ENCODE measurements at places on chromosomes 4 and X. TPM values are rescaled to one million over a fixed set of nuclear protein-coding genes. Genes with fewer than 3 reads are reported as not detected.

DNA sequence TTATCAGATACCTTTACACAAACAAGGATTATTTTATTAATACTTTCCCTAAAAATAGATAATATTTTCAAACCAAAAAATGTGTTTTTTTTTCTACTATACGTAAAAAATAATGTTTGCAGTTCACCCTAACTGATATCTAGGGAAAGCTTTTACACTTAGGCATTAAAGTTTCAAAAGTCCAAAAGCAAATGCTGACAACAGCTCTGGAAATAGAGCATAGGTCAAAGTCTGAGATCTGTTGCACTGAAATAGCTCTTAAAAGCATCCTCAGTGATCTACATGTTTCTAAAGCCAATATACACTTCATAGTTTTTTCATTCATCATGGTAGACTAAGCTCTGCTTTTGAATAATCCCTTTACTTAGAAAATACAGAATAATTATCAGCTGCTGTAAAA, 222.8 kb downstream of the TRAM1L1 start:
- H3K36me3 ChIP-seq, result no peaks in the 10 kb centered on the region
- H3K27me3 ChIP-seq, result no peaks in the 10 kb centered on the region
- DNase-seq, result no peak
- H3K4me3 ChIP-seq, result no peak overlapping the region
- H3K4me1 ChIP-seq, result no peaks in the 10 kb centered on the region

The BEND2 gene
- total RNA-seq, result not detected

The PRDM8 gene
- 4.5 TPM for total RNA-seq

DNA sequence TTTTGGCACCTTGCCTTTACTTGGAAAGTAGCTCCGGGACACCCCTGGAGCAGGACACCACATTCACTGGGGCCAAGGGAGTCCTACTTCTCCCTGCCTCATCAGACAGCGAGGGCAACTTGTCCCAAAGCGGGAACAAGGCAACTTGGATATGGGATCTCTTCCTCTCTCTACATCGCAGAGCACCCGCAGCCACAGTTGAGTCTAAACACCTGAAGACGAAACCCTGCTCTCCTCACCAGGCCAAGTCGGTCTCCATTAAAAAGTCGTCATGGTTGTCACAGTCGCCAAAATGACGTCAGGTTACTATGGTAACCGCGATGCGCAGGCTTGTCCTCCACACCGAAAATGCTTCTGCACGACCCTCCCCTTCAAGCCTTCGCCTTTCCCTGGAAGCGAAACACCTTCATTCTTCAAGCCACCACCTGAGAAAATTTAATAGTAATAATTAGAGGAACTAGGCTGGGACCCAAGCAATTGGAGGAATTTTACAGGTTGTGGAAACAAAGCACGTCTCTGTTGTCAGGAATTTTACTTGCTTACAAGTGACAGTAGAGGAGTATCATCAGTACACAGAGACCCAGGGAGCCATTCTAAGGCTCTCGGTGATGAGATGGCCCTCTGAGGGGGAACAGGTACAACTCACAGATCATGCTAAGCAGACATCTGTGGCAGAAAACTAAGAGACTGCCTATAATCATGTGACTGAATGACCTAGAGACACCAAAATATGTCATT, 30.5 kb upstream of the TCEAL4 start:
- H3K27ac ChIP-seq, result no peak overlapping the region
- no peak for DNase-seq
- H3K4me3 ChIP-seq, result no peak overlapping the region
- H3K36me3 ChIP-seq, result no peaks in the 10 kb centered on the region
- no peaks in the 10 kb centered on the region for H3K4me1 ChIP-seq
- H3K27me3 ChIP-seq, result no peaks in the 10 kb centered on the region

The FGF2 gene
- 57.9 TPM for total RNA-seq

DNA sequence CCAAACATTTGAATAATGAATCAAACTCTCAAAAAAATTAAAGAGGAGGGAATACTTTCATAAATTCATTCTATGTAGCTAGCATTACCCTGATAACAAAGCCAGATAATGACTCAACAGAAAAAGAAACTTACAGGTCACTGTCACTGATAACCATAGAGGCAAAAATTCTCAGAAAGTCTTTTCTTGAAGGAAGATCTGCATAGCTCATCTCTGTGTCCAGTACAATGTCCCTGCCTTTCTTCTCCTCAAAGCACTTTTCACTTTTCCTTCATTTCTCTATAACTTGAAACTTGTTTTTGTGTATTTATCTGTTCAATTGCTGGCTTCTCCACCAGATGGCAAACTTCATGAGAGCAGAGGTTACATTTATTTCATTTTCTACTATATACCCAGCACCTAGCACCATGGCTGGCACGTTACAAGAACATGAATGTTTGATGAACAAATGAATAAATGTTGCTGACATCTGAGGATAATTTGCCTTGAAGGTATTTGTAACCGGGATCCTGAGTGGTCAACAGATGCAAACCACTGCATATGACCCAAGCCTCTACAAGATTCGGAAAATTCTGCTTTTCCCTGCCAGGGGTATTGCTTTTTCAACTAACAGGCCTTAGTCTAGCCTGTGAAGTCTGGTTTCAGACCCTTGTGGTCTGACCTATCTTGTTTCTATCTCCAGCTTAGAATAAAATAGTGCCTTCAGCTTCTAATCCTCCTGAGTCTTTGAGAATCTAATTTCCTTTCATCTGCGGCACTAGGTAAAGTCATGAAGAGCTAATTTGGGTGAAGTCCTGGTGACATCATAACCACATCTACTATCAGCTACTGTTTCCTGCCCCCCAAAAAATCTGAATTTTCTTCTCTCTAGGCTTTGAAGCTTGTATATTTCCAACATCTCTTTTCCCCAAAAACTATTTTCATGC, 52.5 kb upstream of the ANTXR2 start:
- no peak for DNase-seq
- no peak overlapping the region for H3K27ac ChIP-seq
- H3K4me3 ChIP-seq, result no peak overlapping the region
- H3K36me3 ChIP-seq, result no peaks in the 10 kb centered on the region

- no peaks in the 10 kb centered on the region for H3K27me3 ChIP-seq
- H3K36me3 ChIP-seq, result peaks cover 5% of the 10 kb centered on the region
- no peak for DNase-seq
- H3K4me1 ChIP-seq, result no peaks in the 10 kb centered on the region
- H3K4me3 ChIP-seq, result no peak overlapping the region
Observed at GRCh38 chr4:82705928-82706300, 92.7 kb downstream of the SCD5 start.

The HNRNPDL gene
- total RNA-seq, result 149 TPM

The PDCL2 gene
- not detected for total RNA-seq

DNA sequence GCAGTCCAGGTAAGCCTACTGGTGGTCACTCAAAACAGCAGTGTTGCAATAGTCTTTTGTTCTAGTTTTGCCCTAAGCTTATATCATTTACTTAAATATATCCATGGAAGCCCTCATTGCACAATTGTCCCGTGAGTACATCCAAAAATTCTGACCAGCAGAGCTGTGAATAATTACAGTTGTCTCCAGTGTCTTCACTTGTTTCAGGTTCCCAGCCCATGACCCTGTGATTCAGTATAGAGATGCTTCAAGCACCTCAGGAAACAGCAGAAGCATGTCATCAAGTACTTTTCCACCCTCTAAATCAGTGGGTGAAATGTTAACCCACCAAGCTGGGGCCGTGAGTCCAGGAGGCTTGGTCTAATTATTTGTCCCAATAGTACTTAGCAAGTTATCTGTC, 214.9 kb upstream of the RPS6KA3 start:
- H3K27ac ChIP-seq, result no peak overlapping the region
- DNase-seq, result no peak
- H3K36me3 ChIP-seq, result no peaks in the 10 kb centered on the region
- H3K27me3 ChIP-seq, result no peaks in the 10 kb centered on the region
- H3K4me3 ChIP-seq, result no peak overlapping the region
- no peaks in the 10 kb centered on the region for H3K4me1 ChIP-seq

DNA sequence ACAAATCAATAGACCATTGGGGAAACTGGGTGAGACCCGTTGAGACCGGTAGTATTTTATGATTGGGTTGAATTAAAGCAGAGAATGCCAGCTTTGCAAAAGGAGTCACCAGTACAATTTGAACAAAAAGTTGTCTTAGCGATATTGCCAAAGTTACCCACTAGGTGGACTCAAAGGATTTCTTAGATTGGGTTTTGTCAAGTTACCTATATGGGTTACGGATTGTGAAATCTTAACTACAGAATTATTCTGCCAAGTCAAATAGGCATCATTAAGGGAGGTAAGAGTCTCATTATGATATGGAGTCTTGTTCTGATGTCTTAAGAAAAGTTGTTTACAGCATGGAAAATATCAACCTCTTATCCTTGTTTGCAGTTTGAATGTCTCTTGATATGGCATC, 15.0 kb upstream of the CT47A1 start:
- no peaks in the 10 kb centered on the region for H3K36me3 ChIP-seq
- H3K4me3 ChIP-seq, result no peak overlapping the region
- DNase-seq, result no peak
- H3K27ac ChIP-seq, result no peak overlapping the region
- H3K27me3 ChIP-seq, result no peaks in the 10 kb centered on the region

DNA sequence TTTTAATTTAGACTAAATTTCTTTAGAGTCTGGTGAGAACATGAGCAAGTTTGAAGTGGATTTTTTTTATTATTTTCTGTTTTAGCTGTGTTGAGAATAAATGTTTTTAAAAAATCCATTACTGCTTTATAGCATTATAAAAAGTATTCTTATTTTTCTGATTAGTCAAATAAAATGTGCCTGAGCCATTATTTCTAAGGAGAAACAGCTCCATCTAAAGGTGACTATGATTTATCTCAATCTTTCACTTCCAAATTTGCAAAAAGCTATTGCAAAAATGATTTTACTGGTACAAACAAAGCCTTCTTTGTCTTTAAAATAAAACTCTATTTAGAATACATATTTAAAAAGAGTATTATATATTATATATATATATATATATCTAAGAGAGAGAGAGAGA, 959.2 kb downstream of the FAM133A start:
- DNase-seq, result no peak
- no peak overlapping the region for H3K27ac ChIP-seq
- H3K4me3 ChIP-seq, result no peak overlapping the region
- H3K4me1 ChIP-seq, result no peaks in the 10 kb centered on the region
- no peaks in the 10 kb centered on the region for H3K36me3 ChIP-seq

GRCh38 chrX:38036466-38036865, 30.1 kb downstream of the SYTL5 start:
- no peaks in the 10 kb centered on the region for H3K36me3 ChIP-seq
- H3K27ac ChIP-seq, result no peak overlapping the region
- H3K4me1 ChIP-seq, result no peaks in the 10 kb centered on the region
- no peaks in the 10 kb centered on the region for H3K27me3 ChIP-seq
- DNase-seq, result no peak

The BEX5 gene
- total RNA-seq, result 7.7 TPM

The HSFX4 gene
- total RNA-seq, result not detected

All from uterus (tissue), 4 donors.